ENCODE measurements at places on chromosomes 4 and X.

DNA sequence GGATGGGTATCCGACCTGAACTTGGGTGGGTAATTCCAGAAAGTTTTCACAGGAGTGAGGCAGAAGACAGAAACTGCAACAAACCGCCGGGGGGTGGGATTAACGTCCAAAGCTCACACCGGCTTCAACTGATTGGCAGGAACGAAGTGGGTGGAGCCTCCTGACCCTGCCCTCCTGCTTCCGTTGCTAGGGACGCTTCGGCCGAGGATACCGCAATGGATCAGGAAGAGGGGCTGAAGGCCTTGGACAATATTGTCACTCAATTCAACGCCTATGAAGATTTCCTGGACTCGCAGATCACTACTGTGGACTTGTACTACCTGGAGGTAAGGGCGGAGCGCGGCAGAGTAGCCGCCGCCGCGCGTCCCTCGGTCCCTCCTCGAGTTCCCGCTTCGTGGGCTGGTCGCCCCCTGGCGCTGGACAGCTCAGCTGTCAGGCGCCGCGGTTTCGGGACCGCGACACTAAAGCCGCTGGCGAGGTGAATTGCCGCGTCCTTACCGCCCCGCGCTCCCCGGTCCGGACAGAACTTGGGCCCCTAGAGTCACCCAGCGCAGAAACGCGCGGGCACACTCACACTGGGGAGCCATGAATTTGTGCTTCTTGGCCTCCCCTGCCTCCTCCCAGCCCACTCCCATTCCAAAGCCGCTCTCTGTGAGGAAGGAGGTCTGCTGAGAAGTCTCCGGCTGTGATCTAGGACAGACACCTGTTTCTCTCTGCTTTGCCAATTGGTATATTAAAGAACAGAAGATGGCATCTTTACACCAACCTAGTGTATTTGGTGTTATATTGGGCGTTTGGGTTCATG, at the start of gene CFAP299:
Gene CFAP299 (plus strand): TSS at position 177 of the 805 bp plus-strand sequence.
- DNase-seq, result peak; percentile 63

GRCh38 chrX:17736478-17736855, 826 bp upstream of the SCML1 start:
- no peak for DNase-seq

DNA sequence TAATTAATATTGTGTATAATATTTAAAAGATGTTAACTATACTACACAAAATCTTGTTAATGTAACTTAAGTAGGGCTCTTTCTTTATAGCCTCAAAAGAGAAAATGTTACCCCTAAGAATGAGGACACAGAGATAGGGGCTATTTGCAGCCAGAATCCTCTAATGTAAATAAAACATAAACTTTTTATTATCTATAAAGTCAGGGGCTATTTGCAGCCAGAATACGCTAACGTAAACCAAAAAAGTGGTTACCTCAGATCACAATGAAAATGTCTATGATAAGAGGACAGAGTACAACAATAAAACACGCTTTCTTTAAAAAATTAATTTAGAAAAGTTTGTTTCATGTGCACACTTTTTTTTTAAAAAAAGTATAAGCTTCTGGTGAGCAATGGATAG, 229.9 kb upstream of the PITX2 start:
- no peak for DNase-seq

DNA sequence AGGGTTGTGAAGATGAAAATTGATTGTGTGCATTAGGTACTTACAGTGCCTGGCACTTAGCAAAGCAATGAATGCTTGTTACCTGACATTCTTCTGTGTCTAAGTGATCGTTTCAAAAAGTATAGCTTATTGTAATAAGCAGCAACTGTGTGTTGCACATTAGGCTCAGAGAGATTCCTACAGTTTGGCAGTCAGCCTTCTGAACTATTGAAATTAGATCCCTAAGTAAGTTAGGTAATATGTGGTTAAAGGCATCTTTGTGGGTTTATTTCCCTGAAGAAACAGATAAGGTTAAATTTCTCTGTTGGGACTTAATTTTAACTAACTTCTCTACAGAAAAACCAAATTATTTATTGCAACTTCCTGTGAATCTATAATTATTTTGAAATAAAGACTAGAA, 93.4 kb downstream of the REPS2 start:
- DNase-seq, result no peak

DNA sequence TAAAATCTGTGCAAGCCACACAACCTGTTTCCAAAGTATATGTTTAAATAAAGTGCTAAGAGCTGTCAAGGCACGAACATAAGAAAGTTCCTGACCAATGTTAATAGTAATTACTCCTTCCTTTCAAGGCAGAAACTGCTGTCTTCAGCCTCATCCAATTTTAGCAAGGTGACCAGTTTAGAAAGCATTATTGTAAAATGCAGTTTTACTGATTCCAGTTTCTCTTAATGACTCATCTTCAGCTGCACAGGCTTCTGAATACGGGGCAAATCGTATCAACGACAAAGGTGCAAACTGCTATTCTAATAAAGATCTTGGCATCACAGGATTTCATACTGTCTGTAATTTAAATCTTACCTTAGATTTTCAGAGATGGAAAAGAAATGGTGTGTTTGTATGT, 87.5 kb downstream of the PPP3CA start:
- DNase-seq, result no peak

DNA sequence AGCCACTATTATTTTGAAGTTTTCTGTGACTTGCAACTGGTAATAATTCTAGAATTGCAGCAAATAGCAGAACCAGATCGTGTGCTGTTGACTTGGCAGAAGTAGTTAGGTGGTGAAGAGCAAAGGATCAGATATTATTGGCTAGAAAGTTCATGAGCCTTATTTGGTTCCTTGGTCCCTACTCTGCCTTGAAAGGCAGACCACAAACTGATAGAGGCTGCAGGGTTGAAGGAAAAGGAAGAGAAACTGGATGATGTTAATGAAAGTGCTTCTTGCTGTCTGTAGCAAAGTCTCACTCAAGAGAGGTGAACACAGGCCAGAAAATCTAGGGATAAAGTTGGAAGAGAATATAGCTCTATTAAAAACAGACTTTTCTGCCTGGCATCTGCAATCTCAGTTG, 41.2 kb upstream of the RNF150 start:
- no peak for DNase-seq

- no peak for DNase-seq
Observed at GRCh38 chr4:48681856-48682255, 98.2 kb downstream of the FRYL start.

DNA sequence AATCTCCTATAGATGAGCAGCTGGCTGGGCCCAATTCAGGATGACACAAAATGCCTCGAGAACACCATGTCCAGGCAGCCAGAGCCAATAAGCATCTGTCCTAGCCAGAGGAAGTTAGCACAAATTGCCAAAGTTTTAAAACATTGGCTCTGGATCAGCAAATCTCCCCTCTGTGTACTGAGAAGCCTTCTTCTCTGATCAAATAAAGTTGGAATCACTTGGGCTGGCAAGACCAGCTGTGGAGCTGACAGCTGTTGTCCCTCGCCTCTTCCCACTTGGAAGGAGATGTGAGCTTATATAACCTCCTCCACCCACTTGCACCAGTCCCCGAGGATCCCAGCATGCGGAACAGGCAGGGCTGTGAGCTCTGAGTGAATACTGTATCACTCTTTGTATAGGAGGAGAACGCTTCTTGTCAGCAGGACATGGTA, 183.9 kb downstream of the OPHN1 start:
- DNase-seq, result no peak

- DNase-seq, result no peak
Observed at GRCh38 chr4:136183513-136183912, 1348.8 kb downstream of the PCDH18 start.

DNA sequence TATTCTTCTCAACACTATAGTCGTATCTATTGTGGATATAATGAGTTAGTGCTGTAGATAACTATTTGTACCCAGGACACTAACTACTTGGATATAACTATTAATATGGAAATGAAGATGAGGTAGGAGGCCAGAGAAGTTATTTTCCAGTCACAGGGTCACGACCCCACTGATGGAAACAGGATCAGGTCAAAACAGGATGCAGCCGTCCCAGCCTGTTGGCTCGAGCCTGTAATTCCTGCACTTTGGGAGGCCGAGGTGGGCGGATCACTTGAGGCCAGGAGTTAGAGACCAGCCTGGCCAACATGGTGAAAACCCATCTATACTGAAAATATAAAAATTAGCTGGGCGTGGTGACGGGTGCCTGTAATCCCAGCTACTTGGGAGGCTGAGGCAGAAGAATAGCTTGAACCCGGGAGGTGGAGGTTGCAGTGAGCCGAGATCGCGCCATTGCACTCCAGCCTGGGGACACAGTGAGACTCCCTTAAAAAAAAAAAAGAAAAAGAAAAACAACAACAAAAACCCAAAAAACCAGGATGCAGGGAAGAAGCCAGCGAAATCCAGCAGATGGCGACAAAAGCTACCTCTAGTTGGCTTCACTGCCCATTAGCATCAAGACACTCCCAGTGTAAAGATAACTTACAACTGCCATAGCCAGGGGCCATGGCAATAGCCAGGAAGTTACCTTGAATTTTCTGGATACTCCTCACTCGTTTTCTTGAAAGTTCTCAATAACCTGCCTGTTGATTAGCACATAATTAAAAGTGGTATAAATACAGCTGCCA, 37.9 kb upstream of the NKAP start:
- no peak for DNase-seq

DNA sequence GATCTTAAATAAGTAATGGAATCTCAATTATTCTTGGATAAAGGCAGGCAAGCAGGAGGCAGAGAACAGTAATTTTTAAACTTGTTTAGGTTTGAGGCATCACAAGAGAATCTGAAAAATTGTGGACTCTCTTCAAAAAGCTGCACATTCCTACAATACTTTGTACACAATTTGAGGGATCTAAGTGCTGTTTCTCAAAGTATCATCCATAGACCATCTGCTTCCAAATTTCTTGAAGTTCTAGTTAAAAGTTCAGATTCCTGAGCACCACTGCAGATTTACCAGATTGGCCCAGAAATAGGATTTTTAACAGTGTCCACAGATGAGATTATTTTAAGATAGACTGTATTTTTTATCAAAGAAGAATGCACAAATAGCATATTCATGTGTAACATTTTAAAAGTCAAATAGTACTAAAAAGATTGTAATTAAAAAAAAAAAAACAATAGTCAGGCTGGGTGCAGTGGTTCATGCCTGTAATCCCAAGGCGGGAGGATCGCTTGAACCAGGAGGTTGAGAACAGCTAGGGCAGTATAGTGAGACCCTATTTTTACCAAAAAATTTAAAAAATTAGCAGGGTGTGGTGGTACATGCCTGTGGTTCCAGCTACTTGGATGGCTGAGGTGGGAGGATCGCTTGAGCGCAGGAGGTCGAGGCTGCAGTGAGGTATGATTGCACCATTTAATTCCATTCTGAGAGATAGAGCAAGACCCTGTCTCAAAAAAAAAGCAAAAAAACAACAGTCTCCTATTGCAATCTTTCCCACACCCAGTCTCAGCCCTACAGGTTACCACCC, 14.2 kb upstream of the FNIP2 start:
- DNase-seq, result no peak

- no peak for DNase-seq
Observed at GRCh38 chr4:147855571-147856009, 123.7 kb downstream of the ARHGAP10 start.

GRCh38 chrX:134908356-134908755, 82.4 kb upstream of the SMIM10 start:
- DNase-seq, result no peak

GRCh38 chrX:131907488-131908314, 115.4 kb upstream of the STK26 start:
- DNase-seq, result no peak

DNA sequence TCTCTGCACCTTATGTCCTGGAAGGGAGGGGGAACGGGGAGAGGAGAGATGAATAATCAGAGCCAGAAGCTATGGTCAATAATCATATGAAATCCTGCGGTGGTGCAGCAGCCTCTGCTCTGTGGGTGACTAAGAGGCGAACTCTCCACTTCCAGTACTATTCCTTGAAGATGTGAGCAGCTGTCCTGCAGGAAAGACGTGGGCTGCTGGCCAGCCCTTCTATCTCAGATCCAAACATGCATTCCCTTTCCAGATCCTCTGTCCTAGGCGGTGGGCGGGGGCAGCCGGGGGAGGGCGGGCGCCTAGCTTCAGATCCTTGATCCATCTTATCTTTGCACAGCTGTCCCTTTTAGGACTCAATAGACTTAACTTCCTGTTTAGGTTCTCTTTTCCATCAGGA, 34.5 kb downstream of the SPINK2 start:
- no peak for DNase-seq

Measured in naive thymus-derived CD8-positive, alpha-beta T cell (primary cell).